ENCODE measurements at places on chromosomes 16 and 17.

DNA sequence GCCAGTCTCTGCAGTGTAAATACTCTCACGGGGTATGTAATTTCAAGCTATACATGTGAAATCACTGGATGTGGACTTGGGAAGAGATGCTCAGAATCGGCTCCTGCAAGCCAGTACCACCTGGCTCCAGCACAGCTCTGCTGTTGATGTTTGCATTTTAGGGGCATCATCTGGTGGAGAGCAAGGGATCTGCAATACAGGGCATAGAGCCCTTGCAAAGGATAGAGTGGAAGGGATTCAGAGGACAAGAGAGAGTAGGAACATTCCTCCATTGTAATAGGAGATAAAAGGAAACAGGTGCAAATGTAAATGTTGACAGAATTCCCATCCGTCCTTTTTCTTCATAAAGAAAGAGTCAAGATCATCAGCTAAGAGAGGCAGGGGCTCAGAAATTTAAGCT, 184.1 kb downstream of the PMP22 start:
- no peak for DNase-seq

GRCh38 chr16:54780266-54780665, 150.4 kb upstream of the IRX5 start:
- no peak for DNase-seq

GRCh38 chr16:50751528-50751927, 9.6 kb downstream of the CYLD start:
- DNase-seq = no peak

DNA sequence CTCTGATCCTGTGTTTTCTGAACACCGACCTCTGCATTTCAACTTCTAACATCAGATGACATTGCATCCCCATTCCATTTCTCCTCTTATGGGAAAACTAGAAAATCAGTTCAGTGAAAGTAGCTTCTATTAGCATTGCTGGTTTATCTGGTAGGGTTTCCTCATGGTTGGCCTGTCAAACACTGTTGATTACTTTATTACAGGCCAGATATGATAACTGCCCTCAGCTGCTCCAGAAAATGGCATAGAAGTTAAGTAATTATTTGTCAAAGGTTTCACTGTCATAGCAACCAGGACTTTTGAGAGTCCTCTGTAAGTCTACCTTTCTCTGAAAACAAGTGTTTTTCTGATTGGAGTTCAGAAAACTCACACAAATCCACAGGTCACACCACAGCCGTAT, 3.0 kb downstream of the GFOD2 start:
- DNase-seq = no peak

- no peak for DNase-seq
Observed at GRCh38 chr16:17166095-17166494, 304.7 kb downstream of the XYLT1 start.

GRCh38 chr16:12674071-12674470, 129.6 kb downstream of the CPPED1 start:
- DNase-seq = peak; percentile 9

- DNase-seq = peak; percentile 41
Observed at GRCh38 chr16:1863681-1864460, 8.1 kb downstream of the MEIOB start.

DNA sequence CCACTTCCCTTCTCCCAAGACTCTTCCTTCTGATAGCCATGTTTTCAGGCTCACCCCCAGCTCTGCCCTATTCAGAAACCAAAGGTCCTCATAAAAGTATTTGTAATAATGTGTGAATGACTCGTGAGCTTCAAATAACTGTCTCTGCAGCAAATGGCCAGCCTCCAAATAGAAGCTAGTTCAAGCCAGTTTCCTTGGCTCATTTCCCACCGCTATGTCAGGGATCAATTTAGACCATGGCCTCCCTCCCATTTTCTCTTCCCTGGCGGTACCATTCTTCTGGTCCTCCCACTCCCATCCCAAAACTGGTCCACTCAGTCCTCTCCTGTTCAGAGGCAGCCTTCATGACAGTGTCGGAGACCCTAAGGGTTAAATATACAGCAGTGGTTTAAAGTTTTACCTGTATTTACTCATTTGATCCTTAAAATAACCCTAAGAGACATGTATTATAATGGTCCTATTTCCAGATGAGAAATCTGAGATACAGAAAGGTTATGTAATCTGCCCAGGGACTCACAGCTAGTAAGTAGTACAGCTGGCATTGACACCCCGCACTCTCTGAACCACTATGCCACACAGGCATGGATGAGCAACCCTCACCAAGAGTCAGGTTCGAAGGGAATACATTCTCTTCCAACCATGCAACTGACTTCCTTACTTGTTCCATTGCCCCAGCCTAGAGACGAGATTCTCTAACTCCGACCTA, 42.9 kb downstream of the GAS7 start:
- DNase-seq = no peak

GRCh38 chr17:75743625-75744206, 21.3 kb downstream of the GALK1 start:
- DNase-seq = no peak

DNA sequence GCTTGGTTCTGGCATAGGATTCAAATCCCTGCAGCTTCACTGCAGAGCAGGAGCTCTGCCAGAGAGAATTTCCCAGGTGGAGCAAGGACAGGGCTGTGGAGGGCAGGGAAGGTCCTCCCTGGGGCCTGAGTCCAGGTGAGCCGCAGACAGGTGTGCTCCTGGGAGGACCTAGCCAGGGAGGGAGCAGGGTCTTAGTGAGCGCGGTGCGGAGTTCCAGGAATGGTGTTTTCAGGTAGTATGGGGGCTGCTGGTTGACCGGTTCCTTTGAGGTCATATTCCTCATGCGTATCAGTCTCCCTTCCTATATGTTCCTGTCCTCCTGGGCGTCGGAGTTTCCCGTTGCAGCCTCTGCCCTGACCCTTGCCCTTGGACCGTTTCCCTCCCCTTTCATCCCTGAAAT, 813.3 kb downstream of the KCNJ18 start:
- no peak for DNase-seq

DNA sequence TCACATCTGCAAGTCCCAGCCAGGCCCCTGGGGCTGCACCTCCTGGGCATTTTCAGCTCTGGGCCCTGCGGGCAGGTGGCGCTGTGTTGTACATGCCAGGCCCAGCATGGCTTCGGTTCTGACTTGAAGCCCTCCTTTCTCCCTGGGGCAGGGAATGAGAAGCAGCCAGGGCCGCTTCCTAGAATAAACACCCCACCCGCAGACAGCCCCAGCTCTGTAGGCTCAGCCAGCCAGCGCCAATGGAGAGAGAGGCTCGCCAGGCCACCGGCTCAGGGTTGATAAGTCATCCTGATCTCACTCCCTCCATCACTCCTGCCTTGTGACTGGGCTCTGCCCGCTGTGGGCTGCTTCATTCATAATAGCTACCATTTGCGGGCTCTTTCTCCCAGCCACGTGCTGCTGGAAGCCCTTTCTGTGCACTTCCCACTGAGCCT, 6.0 kb upstream of the GLIS2 start:
- DNase-seq = peak; percentile 84

- peak; percentile 33 for DNase-seq
Observed at GRCh38 chr17:10226930-10227695, 28.7 kb upstream of the GAS7 start.

DNA sequence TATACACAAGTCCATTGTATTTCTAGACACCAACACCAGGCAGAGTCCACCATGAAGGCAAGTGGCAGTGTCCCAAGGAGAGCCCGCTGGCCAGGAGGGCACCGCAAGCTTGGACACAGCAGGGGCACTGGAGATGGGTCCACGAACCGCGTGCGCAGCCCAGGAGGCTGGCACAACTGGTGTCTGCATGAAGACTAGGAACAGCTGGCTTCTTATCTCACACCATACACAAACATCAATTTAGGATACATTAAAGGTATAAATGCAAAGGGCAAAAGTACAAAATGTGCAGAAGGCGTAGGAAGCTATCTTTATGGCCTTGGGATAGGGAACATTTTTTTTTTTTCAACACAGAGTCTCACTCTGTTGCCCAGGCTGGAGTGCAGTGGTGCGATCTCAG, 52.4 kb downstream of the ANKRD11 start:
- no peak for DNase-seq

GRCh38 chr16:29806641-29807425, 504 bp downstream of the MAZ start:
- DNase-seq = peak; percentile 27

DNA sequence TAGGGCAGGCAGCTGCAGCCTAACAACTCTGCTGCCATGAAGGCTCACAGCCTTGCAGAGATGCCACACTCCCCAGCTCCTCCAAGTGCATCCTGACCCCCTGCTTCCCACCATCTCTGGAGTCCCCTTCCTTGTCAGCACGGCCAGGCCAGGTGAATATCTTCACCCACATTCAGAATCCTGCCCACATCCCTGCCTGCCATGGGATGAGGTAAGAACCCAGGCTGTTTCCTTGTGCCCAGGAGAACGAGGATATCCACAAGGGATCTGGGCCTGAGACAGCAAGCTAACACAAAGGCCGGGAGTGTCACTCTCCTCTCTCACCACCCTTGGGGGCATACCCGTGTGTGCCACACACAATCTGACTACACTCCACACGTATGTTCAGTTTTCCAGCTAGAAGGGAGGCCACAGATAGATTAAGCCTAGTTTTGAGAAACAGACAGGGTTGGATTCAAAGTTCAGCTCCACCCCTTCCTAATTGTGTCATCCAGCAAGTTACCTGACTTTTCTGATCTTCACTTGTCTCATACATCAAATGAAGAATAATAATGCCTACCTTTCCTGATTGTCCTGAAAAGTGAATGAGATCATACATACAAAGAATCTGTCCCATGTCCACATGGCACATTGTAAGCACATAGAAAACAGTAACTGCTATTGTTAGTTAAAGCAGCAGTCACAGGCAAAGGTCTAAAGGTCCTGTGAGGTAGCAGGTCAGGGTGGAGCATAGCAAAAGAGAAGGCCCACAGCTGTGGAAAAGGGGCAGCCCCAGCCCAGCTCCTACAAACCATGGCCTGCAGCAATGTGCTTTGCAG, 17.4 kb upstream of the SUPT4H1 start:
- no peak for DNase-seq

DNA sequence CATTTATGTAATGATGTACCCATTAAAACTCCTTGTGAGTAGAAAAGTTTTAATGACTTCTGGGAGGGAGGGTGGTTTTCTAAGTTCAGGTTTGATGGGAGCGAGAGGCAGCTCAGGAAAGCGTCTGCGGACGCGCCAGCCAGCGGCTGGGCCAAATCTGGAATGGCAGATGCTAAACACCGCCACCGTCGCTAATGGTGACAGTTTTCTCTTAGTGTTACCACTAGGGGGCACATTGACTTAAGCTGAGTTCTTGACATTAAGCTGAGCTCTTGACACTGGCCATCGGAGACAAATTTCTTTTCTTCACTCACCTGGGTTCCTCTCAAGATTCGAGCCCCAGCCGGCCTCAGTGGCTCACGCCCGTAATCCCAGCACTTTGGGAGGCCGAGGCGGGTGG, 6.7 kb downstream of the TRPV1 start:
- DNase-seq = peak; percentile 16

- peak; percentile 80 for DNase-seq
Observed at GRCh38 chr16:21611556-21612384, 12.4 kb downstream of the METTL9 start.

GRCh38 chr16:20333120-20333519, 5.8 kb upstream of the GP2 start:
- no peak for DNase-seq

GRCh38 chr17:4594931-4595684, 10.8 kb downstream of the SMTNL2 start:
- DNase-seq = no peak

DNA sequence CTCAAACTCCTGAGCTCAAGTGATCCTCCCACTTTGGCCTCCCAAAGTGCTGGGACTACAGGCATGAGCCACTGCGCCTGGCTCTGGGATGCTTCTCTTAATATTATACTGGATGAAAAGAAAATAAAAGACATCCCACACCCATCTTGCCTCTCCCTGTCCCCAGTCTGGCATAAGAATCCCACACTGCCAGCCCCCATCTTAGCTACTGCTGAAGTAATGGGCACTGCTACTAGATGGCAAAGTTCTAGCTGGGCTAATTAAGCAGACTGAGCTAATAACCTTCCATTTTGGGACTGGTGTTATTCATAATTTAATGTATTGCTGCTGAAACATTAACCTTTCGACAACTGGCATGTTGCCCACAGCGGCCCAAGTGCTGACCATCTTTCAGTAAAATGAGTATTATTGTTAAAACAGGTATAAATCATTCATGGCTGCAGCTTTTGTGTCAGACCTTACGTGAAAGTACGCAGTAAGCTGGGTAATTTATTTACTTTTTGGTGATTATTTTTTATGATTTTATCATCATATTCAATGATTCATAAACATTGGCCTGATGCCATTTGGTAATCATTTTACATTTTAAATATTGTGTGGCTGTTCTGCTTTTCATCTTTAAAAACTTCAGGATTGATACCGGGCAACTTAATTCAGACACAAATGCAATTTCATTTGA, 47.4 kb upstream of the ZFHX3 start:
- peak; percentile 37 for DNase-seq

GRCh38 chr16:57305159-57305811, 20.8 kb upstream of the PLLP start:
- no peak for DNase-seq

GRCh38 chr17:47280072-47280811, 26.6 kb downstream of the ITGB3 start:
- DNase-seq = peak; percentile 74

GRCh38 chr17:21528031-21528695, 152.0 kb downstream of the KCNJ12 start:
- DNase-seq = no peak
